ENCODE measurements at places on chromosomes 7 and 10.

DNA sequence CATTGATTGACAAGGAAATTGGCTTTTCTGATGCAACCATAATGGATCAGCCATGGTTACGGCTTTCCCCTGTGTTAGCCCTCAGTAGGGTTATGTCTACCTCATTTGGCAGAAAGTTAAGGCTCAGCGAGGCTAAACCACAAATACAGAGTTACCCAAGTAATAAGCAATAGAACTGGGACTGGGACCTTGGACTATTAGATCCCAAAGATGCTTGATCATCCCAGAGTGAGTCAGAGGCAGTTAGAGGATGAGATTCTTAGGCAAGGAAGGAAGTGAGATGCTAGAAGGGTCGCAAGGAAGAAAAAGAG, 401.4 kb downstream of the TNS3 start:
- DNase-seq = no peak

- DNase-seq = no peak
These were observed 229.5 kb downstream of the GATA3 start for GRCh38 chr10:8283986-8284385.

DNA sequence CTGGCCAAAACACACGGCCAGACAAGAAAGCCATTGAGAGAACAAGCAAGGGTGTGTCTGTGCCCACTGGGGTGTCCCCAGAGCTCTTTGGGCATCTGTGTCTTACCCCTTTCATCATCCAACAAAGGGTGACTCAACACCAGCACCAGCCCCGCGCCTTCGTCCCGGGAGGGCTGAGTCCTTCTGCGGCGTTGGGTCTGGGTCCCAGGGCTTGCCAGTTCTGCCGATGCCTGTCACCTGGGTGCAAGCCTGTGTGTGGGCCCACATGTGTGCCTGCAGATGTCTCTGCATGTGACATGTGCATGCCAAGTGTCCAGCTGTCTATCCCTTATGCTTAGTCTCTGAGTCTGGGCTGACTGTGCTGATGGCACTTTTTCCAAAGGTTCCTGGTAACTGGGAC, 24.4 kb upstream of the ELN start:
- DNase-seq = no peak

- DNase-seq = no peak
These were observed 177.4 kb upstream of the PLXDC2 start for GRCh38 chr10:19638896-19639233.

GRCh38 chr7:108112683-108113082, 17.5 kb downstream of the LAMB4 start:
- no peak for DNase-seq

DNA sequence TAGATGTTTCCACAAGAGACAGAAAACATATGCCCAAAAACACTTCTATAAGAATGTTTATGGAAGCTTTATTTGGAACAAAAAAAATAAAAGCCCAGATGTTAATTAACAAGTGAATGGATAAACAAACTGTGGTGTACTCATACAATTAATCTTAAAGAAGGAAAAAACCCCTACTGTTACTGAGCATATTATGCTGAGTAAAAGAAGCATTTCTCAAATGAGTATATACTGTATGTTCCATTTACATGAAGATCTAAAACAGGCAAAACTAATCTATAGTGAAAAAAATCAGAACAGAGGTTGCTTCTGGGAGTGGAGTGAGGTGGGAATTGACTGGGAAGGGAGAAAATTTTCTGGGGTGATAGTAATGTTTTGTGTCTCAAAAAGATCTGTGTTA, 15.5 kb upstream of the ANK3 start:
- DNase-seq = no peak

GRCh38 chr10:18680754-18681153, 21.5 kb downstream of the ARL5B start:
- no peak for DNase-seq

DNA sequence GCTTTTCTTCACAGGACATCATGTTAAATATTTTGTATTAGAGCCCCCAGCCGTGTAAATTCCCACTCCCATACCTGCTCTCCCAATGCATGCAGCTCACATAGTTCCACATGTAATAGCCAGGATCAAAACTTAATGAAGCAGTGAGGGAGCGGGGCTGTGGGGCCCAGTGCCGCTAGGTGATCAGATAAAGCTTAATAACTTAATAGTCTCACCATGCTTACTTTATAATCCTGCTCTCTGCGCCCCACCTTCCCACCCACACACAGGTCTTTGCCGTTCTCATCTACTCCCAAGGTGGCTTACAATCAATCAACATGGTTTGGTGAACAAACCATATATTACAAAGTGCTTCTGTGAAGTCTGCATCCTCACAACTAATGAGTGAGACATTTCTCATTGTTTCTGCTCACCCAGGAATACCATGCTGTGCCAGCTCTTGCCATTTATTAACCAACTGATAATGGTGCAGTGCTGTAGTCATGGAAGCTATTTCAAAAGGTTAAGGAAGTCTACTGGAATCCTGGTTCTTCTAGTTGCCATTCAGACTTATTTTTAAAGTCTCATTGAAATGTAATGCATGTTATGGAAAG, 156.4 kb downstream of the CTTNBP2 start:
- no peak for DNase-seq

GRCh38 chr7:158377800-158378623, 209.6 kb downstream of the PTPRN2 start:
- no peak for DNase-seq

DNA sequence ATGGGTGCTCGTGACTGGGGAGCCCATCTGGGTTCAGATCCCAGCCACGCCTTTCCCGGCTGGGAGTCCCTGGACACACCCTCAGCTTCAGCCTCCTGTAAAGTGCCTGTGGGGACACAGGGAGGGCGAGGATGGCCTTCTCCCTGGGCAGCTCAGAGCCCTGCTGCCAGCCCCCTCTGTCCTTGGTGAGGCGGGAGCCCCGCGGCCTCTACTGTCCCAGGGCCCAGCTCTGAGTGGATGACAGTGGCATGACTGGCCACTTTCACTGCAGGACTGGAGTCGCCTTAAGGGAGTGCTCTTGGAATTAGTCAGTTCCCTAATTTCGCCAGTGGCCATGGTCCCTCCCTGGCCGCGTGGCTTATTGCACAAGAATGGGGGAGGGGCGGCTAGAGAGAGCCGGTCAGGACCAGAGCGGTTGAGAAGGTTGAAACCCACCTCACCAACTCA, 4.6 kb downstream of the BRI3 start:
- no peak for DNase-seq

DNA sequence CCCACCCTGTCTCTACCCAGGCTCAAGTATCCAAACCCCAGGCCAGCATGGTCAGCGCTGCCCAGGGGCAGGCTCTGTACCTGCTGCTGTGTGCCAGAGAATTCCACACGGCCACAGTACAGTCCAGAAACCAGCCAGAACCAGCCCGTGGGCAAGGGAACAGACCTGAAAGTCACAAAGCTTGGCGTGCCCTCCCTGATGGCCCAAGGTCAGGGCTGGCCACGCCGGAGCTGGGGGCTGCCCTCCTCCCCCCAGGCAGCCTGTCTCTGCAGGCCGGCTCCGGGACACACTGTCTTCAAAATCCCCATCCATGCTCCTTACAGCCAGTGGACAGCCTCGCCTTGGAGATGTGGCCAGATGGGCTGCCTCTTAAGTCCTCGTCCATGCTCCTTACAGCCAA, 78.4 kb downstream of the CTBP2 start:
- no peak for DNase-seq

DNA sequence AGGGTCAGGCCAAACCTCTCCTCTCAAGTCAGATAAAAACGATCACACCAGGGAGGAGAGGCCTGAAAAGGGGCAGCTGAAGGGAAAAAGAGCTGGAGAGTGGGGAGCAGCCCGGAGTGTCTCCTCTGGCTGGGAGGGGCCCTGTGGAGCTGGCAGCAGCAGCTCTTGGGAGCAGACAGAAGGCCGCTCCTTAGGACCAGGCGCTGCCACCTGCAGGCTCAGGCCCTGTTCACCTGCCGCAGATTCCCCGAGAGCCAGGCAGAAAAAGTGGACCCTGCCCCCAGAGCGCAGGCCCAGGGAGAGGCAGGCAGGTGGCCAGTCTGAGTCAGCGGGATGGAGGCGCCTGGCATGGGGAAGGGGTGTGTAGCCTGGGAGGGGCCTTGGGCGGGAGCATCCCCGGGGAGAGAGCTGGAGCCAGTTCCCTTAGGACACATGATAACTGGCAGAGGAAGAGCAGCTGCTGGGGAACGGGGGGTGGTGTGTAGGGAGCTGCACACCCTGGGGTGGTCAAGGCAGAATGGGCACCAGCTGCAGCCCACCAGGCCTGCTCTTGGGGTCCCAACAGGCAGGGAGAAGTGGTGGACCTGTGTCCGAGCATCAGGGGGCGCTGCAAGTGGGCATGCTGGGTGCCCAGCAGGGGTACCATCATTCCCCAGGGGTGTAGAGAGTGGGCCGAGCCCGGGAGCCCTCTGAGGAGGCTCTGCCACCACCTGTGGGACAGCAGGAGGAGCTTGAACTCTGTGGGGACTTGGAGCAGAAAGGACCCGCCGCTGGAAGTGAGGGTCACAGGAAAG, 177.2 kb upstream of the RHEB start:
- no peak for DNase-seq

DNA sequence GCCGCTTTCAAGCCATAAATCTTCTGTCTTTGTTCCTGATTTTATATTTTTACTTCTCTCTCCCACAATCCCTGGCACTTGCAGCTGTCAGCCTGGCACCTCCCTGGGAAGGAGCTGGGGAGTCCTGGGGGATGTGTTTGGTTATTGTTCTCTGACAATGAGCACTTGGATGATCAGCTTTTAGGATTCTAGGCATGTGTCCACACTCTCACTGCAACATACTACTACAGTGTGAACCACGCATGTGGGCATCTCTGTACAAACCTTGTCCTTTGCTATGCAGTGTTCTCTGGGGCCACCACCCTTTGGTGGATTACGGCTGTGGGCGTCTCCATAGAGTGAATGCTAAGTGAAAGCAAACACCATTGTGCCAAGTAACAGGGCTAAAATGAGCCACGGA, 168.4 kb upstream of the KMT2E start:
- DNase-seq = no peak

- DNase-seq = no peak
These were observed 84.1 kb downstream of the MDFIC start for GRCh38 chr7:115005953-115006352.

GRCh38 chr7:17498230-17498629, 199.8 kb downstream of the AHR start:
- no peak for DNase-seq

- no peak for DNase-seq
These were observed 102.2 kb upstream of the CTTNBP2 start for GRCh38 chr7:117975476-117975875.

- no peak for DNase-seq
These were observed 557 bp downstream of the TMEM120A start for GRCh38 chr7:75993689-75994387.

DNA sequence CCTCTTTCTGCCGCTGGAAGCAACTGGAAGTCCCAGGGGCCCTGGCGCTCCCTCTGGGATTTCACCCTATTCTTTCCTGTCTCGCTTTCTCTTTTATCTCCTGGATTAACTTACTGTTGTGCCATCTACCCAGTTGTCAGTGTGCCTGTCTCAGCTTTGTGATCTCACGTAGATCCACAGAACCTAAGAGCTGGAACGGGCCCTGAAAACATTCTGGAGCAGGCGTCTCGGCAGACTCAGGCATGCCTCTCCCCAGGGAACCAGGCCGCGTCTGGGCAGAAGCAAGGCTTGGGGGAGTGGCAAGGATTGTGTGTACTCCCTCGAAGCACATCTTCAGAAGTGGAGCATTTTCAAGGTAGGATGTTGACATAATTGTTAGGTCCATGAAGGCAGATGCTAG, 87.2 kb downstream of the KCNMA1 start:
- DNase-seq = no peak

- DNase-seq = no peak
These were observed 50.0 kb upstream of the KCNMA1 start for GRCh38 chr10:77687621-77688020.

DNA sequence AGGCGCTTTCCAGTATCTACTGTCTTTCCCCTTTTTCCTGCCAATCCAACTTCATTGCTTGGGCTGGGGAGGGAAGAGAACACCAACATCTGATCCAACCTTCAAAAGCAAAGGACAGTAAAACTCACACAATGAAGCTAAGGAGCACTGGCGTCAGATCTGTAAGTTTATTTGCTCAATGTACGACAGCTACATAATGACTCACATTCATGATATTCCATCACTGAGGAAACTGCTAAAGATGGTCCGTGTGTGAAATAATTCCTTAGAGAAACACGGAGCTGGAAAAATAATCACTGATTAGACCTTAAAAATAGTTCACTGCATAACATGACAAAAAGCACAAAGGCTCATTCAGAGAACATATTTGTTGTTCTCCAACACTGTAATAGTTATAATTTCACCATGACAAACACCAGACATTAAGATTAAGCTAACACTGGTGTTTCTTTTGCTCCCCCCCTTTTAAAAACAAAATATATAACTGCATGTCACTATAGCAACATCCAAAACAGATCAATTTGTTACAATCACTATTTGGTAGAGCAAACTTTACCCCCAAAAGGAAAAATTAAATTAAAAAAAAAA, 24.3 kb downstream of the HSPB1 start:
- no peak for DNase-seq

GRCh38 chr7:71627651-71628050, 495.7 kb downstream of the GALNT17 start:
- no peak for DNase-seq

DNA sequence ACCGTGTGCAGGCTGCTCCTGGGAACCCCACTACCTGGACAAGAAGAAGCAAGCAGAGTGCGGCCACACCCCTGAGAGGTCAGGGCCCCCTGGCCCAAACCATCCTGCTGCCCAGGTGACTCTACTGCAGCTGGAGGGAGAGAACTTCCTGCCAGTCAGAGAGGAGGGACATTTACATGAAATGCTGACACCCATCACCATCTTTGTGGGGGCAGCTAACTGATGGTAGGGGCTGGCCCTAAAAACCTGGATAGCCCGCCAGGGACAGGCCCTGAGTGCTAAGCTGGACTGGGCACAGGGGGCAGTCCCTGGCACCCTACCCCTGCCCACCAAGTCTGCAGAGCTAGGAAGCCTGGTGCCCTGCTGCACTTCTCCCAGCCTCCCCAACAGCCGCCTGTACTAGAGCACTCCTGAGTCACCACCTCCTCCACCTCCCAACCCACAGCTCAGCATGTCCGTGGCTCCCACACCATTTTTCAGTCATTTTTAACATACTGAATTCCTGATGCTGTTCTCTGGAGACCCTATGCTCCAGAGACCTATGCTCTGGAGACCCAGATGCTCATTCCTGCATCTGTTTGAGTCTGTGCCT, 27.5 kb downstream of the DPCD start:
- DNase-seq = no peak

DNA sequence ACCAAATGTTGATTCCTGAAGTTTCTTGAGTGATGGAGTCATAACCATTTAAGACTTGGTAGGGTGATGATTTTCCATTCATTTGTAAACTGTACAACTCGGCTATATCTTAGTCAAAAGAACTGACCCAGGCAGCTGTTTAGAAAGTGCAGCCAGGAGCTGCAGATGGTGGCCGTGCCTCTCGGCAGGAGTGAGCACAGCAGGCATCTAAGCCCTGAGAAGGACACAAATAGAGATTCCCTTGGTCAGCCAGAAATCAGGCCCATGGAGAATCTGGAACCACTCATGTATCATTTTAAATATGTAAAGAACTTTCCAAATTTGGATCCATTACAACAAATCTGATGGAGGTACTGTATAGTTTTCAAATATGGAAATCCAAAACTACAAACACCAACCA, 177.0 kb upstream of the AKR1E2 start:
- no peak for DNase-seq
